ENCODE measurements at places on chromosomes 5 and 9.
A peak's percentile ranks its signal among the peaks of the same experiment; 100 is the strongest.

DNA sequence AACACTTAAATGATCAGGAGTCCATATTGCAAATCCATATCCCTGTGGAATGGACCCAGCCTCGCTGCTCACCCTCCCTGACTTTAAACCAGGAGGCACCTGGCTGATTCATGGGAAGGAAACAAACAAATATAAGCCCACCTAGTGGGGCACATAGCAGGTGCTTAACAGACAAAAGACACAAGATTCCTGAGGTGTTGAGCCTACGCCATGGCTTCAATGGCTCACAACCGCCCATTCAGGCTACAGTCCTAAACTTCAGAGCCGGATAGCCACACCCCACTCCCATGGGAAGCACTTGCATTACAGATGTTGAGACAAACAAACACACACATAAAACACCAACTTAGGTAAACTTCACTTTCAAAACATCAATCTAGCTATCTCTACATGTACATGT lies 359.9 kb downstream of the ICE1 start:
- DNase-seq = no peak

GRCh38 chr5:53031695-53032096 lies 42.5 kb downstream of the ITGA2 start:
- no peak for DNase-seq

DNA sequence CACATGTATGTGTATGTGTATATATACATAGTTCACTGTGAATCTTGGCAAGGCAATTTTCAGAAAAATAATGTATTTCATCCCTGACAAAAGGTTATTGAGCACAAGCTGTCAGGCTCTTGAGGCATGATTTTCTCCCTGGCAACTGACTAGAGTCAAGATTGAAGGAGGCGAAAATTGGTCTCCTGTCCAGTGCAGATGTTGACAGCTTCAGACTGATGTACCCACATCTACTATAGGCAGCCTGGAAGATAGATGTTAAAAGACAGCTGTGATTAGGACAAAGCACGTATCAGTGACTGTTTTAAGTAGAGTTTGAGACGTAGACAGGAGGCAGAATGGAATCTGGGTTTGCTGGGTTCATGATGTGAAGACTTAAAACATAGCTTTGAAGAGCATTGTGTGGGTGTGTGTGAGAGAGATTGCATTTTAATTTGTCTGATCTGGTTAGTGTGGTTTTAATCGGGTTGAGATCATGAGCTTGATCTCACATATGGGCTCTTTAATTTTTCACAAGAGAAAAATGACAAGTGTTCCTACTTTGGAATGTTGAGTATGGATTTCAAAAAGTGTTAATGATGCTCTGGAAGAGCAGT lies 39.1 kb downstream of the CTNNA1 start:
- no peak for DNase-seq

GRCh38 chr5:62909326-62909725 lies 330.7 kb downstream of the LRRC70 start:
- DNase-seq = no peak

DNA sequence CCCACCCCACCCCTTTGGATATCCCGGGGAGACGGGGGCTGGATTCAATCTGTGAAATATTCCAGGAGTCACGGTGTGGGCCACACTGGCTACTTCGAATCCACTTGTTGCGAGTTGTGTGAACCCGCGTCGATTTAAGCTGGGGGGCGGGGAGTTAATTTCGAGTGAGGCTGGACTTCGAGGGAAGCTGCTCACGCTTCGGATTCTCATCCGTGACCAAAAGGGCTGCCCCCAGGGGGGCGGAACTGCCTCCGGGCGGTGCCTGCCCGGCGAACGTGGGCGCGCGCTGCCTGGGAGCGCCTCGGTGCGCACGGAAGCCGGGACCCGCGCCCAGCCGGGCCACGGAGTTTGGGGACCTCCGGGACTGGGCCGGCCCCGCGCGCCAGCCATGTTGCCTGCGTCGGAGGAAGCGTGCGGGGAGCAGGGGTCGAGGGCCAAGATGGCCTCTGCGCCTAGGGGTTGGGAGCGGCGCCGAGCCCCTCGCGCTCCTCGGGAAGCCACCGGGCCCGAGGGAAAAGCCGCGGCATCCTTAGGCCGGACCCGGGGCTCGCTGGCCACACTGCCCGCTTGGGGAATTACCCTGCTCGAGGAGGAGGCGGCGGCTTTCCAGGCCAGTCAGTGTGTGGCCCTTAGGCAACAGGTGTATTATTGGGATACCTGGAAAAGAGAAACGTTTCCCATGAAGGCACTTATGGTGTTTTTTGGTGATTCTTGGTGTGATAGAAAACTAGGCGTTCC lies 975 bp downstream of the OCLN start:
- DNase-seq = peak; percentile 36

DNA sequence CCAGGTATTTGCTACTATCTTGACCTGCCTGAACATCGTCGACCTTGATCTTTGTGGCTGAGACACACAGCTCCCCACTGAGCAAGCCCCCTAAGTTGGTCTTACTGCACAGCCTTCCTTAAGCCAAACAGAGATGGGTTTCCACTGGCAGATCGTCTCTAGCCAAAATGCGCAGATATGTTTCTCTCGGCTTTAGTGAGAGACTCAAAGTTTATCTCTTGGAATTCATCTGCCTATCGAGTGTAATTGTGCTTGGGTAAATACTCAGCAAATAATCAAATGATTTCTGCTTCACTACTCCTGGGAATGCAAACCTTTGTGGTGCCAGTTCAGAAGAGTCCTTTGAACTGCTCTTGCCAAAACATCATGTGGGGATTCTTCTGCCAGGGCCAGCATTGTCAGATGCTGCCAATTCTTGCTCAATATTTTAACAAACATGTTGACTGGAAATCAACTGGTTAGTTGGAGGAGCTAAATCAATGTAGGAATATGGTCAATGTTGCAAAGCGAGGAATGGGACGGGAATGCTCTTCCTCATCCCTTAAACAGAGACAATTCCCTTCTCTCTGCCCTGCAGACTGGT lies 141.2 kb upstream of the SLC28A3 start:
- DNase-seq = no peak

DNA sequence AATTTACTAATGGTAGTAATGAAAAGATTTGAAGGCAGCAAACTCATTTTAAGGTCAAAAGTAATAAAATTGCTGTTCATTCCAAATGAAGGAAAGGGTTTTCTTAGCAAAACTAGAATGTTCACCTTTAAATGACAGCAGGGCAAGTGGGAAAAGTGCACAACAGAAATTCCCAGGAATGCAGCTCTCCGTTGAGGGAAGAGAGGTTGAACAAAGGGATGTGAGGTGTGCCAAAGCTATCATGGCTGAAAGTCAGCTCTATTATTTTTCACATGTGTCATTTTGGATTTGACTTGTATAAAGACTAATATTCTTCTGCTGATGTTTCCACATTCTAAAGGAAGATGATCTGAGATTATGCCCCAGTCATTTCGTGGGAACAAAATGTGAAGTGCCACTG lies 51.6 kb downstream of the TEK start:
- no peak for DNase-seq

GRCh38 chr9:81841333-81841732 lies 86.9 kb upstream of the SPATA31D4 start:
- DNase-seq = no peak

- no peak for DNase-seq
These were observed 28.3 kb upstream of the ERGIC1 start for GRCh38 chr5:172805736-172806255.

GRCh38 chr9:6869081-6869948 lies 111.5 kb downstream of the KDM4C start:
- no peak for DNase-seq

DNA sequence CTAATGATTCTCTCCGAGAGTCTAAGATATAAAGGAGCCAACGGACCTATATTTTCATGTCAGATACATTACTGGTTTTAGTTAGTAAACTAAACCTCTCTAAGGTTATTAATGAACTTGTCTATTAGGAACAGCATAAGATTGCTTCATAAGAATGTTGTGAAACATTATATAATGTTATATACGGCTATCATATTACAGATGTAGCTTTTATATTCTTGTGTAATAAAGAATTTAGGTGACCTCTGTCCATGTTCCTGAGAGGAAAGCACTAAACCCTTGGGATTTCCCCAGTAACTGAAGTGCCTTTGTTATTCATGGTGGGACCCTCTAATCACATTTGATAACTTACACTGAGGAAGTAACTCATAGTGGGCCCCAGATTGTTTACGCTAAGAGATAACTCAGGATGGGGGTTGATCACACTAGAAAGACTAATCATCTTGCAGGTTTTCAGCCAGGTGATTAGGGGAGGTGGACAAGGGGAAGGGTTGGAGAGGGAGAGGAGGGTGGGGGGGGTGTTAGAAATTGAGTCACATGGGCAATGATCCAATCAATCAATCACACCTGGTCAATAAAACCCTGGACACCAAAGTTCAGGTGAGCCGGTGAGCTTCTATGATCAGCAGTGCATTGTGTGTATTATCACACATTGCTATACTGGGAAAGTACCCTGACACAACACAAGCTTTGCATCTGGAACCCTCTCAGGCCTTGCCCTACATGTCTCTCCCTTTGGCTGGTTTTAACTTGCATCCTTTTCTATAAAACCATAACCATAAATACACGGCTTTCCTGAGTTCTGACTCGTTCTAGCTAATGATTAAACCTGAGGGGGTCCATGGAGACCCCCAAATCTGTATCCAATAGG lies 25.8 kb downstream of the ECPAS start:
- DNase-seq = no peak

GRCh38 chr5:27402828-27403227 lies 364.4 kb upstream of the CDH9 start:
- DNase-seq = no peak

DNA sequence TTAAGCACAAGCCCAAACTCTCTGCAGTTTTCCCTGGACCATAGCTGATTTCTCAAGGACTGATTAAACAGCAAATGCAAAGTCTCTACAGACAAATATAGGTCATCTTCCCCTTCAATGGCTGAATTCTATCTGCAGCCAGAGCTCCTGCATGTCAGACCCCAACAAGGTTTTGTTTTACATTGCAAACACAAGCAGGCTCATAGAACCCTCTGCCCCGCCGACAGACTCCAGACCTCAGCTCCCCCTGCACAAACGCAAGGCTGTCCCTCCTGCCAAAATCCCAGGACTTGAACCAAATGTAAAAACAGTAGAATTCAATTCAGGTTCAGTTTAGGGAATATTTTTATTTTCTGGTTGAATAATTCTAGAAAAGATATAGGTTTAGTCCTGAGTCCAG lies 526.7 kb upstream of the TRPC7 start:
- DNase-seq = no peak

- no peak for DNase-seq
These were observed 101.8 kb downstream of the CCDC192 start for GRCh38 chr5:127804886-127805426.

- no peak for DNase-seq
These were observed 31.1 kb upstream of the IQGAP2 start for GRCh38 chr5:76371960-76372322.

GRCh38 chr9:76180541-76180940 lies 213.7 kb downstream of the RFK start:
- no peak for DNase-seq

- DNase-seq = no peak
These were observed 201.1 kb downstream of the ARHGEF28 start for GRCh38 chr5:73827106-73827450.

- DNase-seq = no peak
These were observed 133.7 kb upstream of the IQGAP2 start for GRCh38 chr5:76269259-76269931.
